SW480 (cell line): ENCODE measurements at places on chromosomes 4 and X.

DNA sequence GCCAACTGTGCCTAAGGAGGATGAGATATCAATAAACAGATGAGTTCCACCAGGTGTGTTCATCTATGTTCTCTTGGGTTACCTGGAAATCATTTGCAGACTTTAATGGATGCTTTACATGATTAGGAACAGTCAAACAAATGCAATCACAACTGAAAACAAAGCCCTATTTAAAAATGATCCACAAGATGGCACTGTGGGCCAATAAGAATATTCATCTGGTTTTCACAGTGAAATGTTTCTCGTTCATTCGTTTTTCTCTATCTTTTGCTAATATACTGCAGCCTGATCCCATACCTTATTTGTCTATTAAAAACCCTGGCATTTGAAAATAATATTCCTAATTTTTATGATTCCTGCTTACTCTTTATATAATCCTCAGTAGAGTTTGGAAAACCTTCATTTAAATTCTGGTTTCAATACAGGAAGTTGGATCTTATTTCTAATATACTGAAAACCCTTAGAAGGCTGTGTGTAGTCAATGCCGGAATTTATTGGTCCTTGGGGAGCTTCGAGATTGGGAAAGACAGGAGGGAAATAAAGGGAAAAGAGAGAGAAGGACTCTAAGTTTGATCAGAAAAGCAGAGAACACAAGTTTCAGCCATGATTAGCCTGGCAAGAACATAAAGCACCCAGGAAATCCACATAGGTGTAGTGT, 63.8 kb upstream of the TAPT1 start:
- peak; percentile 33 for DNase-seq

- no peak for DNase-seq
These were observed 15.6 kb downstream of the OPHN1 start for GRCh38 chrX:68417651-68418050.

DNA sequence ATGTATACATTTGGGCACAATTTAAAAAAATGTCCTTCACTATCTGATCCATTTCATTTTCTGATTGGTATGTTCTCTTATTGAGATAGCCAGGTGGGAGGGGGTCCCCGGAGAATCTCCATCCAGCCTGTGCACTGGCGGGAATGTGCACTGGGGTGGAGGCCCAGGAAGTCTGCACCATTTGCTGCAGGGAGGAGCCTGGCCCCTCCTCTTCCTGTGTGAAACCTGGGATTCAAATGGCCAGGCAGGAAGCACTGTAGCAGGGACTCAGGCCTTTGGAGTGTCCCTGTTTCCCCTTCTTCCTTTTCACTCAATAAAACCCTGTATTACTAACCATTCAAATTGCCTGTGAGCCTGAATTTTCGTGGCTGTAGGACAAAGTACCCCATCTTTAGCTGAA, 44.3 kb downstream of the GPRIN3 start:
- DNase-seq = no peak

GRCh38 chrX:41245641-41246040, 88.3 kb upstream of the DDX3X start:
- no peak for DNase-seq

- DNase-seq = no peak
These were observed 15.2 kb upstream of the RUFY3 start for GRCh38 chr4:70706516-70706915.

GRCh38 chr4:86184901-86185285, 175.0 kb downstream of the MAPK10 start:
- DNase-seq = no peak

DNA sequence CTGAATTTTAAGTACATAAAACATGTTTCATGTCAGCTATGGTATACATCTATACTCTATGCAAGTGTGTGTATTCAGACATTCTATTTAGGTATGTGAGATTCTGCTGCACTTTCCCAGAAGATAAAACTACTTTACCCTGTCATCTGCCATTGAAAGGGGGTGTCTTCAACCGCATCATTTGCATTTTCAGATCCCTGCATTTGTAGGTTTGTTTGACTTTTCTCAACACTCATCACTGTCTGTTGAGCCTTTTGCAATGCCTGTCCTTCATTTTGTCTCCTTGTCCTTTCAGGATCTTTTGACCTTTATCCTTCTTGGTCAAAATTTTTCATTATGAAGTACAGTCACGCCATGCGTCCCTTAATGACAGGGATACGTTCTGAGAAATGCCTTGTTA, 103.5 kb downstream of the TMA16 start:
- DNase-seq = no peak

- peak; percentile 19 for DNase-seq
These were observed 201.3 kb upstream of the GNPDA2 start for GRCh38 chr4:44927399-44928380.

GRCh38 chrX:13938829-13939530, 90.7 kb downstream of the GEMIN8 start:
- DNase-seq = no peak

- DNase-seq = no peak
These were observed 197.3 kb upstream of the FAT1 start for GRCh38 chr4:186920992-186921391.

GRCh38 chrX:86103061-86103460, 45.2 kb upstream of the DACH2 start:
- no peak for DNase-seq

DNA sequence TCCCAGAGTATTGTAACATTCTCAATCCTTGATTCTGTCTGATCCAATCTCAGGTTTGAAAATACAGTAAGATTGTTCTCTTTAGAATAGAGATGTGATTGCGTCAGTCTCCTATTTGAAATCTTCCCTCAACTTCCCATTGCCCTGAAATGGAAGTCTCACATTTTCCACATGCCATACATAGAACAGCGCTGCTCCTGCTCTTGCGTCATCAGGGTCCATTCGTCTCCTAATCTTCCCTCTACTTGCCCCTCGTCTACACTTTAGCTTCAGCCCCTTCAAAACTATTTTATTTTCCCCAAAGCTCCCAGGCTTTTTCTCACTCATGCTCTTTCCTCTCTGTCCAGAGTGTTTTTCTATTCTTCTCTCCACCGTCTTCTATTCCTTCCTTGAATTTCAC, 301.7 kb upstream of the MAGEB2 start:
- no peak for DNase-seq

GRCh38 chr4:77172336-77172735, 15.3 kb downstream of the CCNG2 start:
- DNase-seq = peak; percentile 88

- DNase-seq = no peak
These were observed 2.4 kb downstream of the ZMYM3 start for GRCh38 chrX:71251466-71251973.

- DNase-seq = no peak
These were observed 41.3 kb downstream of the RBMX start for GRCh38 chrX:136839196-136839595.

DNA sequence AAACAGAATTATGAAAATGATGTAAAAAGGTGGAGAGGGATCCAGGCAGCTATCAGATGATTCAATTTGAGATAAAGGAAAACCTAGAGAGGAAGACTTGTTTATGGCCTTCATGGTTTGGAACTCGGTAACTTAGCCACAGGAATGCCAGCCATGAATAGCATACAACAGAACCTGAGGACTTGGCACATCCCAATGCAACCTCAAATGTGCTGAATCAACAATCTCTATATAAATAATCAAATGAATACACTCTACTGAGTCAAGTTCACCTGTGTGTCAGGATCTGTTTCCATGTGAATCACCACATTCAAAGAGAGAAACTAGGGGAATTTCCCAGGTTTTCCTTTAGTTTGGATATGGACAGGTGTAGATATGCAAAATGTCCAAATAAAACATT, 86.9 kb downstream of the MBNL3 start:
- DNase-seq = peak; percentile 41

- no peak for DNase-seq
These were observed 109.2 kb upstream of the OTUD4 start for GRCh38 chr4:145289403-145290076.

- no peak for DNase-seq
These were observed 293.9 kb downstream of the PDGFC start for GRCh38 chr4:156677656-156678055.

GRCh38 chr4:115113506-115114106, at the start of gene NDST4:
NDST4 (minus strand) TSS chr4:115113620; CDS start chr4:115077036, 36,584 bp downstream.
- peak; percentile 8 for DNase-seq

DNA sequence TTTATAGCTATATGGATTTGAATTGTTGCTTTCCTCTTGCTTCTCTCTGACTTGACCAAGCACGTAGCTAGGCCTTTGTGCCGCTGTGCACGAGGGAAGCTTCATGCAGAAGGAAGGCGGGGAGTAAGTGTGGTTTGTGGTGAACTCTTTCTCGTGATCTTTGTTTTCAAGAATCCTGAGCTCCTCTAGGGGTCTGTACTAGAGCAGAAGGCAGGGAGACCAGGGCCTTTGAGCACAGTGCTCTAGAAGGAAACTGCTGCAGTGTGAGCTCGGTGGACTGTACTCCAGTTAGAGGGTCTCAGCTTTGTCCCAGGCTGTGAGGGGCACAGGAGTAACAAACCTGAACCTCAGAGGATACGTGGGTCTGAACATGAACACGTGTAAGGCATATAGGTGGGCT, 49.0 kb downstream of the AGA start:
- no peak for DNase-seq

DNA sequence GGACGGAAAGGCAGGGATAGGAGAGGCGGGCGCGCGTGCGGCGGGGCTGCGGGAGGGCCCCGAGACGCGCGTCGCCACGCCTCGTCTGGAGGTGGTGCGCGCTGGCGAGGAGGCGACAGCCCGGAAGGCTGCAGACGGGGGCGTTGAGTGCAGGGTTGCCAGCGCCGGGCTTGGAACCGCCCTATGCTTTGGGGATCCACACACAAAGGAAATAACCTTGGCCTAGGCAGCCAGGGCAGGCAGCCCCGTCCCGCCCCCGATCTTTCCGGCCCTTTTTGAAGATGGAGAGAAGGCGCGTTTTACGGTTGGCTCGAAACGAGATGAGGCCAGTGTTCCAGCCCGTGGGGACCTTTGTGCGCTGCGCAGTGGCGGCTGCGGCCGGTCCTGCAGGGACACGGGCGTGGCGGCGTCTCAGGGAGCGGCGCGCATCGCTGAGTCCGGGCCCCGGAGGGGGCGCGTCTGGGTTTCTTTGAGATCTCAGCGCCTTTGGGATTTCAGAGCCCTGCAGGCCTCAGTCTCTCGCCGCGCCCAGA, 50.8 kb upstream of the TRIM2 start:
- peak; percentile 65 for DNase-seq

GRCh38 chr4:82432596-82432995, 2.2 kb downstream of the ENOPH1 start:
- DNase-seq = no peak

- DNase-seq = no peak
These were observed 390.0 kb upstream of the NWD2 start for GRCh38 chr4:36854554-36854953.

- no peak for DNase-seq
These were observed 300.7 kb downstream of the ARAP2 start for GRCh38 chr4:35943606-35944005.

DNA sequence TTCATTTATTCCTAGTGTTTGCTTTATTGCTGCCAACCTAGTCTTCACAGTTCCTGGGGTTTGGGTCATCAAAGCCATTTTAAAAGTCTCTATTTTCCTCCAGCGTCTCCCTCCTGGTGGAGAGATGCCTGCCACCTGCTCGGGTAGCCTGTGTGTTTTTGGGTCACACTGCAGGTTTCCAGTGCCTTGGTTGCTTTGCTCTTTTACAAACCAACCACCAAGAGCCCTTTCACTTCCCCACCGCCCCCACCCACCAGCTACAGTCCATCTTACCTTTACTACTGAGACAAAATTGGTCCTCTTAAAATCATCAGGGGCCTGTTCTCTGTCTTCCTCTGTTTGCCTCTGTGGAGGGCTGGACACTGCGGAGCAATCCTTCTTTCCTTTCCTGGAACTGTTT, 280.5 kb upstream of the GATB start:
- DNase-seq = no peak

GRCh38 chr4:76022031-76022430, 1.3 kb downstream of the CXCL10 start:
- no peak for DNase-seq

GRCh38 chrX:100648458-100649417, 4.7 kb downstream of the SRPX2 start:
- no peak for DNase-seq

DNA sequence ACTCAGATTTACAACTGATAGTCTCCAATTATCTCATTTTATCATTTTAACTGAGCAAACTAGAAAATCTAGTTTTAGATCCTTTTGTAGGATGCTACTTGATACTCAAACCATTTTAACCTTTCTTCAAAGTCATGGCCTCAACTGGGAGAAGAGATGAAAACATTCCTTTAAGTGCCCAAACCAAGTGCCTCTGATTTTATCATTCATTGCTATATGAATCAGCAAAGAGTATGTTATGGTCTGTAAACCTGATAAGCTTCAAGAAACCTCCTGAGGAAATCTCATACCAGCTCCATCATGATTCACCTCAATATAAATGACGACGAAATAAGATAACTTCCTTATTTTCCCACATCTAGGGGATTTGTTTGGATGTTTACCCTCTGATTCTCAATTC, 119.9 kb downstream of the FAM13A start:
- DNase-seq = no peak

- DNase-seq = peak; percentile 57
These were observed 88.2 kb downstream of the ATP8A1 start for GRCh38 chr4:42568610-42569207.

DNA sequence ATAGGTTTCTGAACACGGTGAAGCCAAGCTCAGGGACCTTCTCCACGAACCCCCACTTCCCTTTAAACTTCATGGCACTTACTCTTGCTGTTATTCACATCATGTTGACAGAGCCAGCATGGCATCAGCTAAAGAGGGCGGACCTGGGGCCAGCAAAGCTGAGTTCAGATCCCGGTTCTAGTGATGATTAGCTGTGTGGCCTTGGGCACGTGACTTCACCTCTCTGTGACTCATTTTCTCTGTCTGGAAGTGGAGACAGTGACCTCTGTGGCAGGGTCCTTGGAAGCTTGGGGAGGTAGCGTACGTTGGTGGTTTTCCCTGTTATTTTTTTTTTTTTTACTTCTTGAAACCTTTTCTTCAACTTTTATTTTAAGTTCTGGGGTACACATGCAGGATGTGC, 13.4 kb downstream of the EVC start:
- no peak for DNase-seq

DNA sequence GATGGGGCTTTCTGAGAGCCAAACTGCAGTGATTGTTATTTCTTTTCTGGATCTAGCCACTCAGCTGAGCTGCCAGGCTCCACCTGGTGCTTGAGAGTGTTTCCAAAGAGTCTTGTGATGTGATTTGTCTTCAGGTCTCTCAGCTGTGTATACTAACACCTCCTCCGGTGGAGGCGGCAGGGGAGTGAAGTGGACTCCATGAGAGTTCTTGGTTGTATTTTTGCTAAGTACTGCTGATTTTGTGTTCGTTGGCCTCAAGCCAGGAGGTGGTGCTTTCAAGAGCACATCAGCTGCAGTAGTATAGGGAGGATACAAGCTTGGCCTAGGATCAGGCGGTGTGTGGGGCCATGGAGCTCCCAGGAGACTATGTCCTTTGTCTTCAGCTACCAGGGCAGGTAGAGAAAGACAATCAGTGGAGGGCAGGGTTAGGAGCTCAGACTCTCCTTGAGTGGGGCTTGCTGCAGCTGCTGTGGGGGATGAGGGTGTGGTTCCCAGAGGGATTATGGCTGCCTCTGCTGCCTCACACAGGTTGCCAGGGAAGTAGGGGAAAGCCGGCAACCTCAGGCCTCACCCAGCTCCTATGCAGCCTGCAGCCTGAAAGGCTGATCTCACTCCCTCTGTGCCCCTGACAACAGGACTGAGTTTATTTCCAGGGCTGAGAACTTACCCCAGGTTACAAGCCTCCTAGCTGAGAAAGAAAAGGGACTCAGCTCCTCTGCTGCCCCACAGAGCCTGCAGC, 62.4 kb downstream of the NPFFR2 start:
- DNase-seq = no peak
